ENCODE measurements at places on chromosomes 5 and 9. TPM values are rescaled to one million over a fixed set of nuclear protein-coding genes. Genes with fewer than 3 reads are reported as not detected.

DNA sequence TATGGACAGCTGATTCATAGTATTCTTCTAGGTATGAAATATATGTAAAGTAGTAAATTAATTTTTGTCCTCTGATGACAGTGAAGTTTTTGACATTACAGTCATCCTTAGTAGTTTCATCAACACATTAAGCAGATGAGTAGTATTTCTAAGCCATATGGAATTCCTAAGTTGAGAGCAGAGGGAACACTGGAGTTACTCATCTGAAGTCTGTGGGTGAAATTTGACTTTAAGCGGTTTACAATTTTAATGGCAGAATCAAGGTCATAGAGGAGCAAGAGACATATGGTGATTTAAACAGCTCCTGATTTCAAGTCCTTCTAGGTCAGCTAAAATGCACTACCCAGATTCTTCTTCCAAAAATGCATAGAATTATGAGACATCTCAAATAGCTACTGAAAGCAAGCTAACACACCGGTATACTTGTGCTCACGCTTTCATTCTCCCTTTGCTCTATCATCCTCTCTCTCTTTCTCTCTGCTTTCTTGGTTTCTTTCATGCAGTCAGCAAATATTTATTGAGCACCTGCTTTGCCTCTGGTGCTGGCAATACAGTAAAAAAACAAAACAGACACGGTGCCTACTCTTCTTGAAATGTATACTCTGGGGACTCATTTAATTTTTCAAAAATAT is 235.9 kb downstream of the FER start:
- no peak overlapping the region for H3K4me3 ChIP-seq
- peaks cover 35% of the 10 kb centered on the region for H3K36me3 ChIP-seq
- no peak overlapping the region for H3K27ac ChIP-seq
- H3K4me1 ChIP-seq = no peaks in the 10 kb centered on the region
- DNase-seq = no peak
- no peaks in the 10 kb centered on the region for H3K27me3 ChIP-seq

- H3K36me3 ChIP-seq = peaks cover 17% of the 10 kb centered on the region
- H3K4me1 ChIP-seq = peaks cover 71% of the 10 kb centered on the region
- DNase-seq = no peak
- no peaks in the 10 kb centered on the region for H3K27me3 ChIP-seq
These were observed 888 bp downstream of the RABGAP1 start for GRCh38 chr9:122941582-122942234.

DNA sequence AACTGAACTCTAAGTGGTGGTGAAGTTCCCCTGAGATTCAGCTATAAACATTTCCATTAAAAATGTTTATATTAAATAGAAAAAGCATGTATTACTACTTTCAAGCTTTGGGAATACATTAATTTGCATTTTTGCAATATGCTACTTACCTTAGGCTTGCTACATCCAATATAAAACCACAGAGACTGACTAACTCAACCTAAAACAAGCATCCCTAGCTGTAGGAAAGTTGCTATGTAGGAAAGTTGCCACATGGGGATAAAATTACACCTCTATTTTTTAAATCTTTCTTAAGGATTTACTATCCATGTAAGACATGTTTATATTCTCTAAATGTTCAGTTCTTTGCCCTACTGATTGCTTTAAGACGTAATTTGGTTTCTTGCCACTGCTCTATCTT is 12.8 kb downstream of the SCAMP1 start:
- no peak overlapping the region for H3K4me3 ChIP-seq
- H3K36me3 ChIP-seq = no peaks in the 10 kb centered on the region
- H3K27ac ChIP-seq = no peak overlapping the region
- H3K27me3 ChIP-seq = no peaks in the 10 kb centered on the region

- DNase-seq = no peak
- H3K4me3 ChIP-seq = no peak overlapping the region
- H3K4me1 ChIP-seq = peaks cover 11% of the 10 kb centered on the region
- no peak overlapping the region for H3K27ac ChIP-seq
- H3K27me3 ChIP-seq = peaks cover 59% of the 10 kb centered on the region
These were observed 159.3 kb upstream of the DAPK1 start for GRCh38 chr9:87338088-87338989.

GRCh38 chr5:153714798-153715197 is 224.3 kb downstream of the GRIA1 start:
- H3K27me3 ChIP-seq = no peaks in the 10 kb centered on the region
- H3K36me3 ChIP-seq = no peaks in the 10 kb centered on the region
- no peak overlapping the region for H3K27ac ChIP-seq
- no peak overlapping the region for H3K4me3 ChIP-seq
- peaks cover 5% of the 10 kb centered on the region for H3K4me1 ChIP-seq

- H3K27me3 ChIP-seq = no peaks in the 10 kb centered on the region
- no peak for DNase-seq
- no peak overlapping the region for H3K4me3 ChIP-seq
- no peak overlapping the region for H3K27ac ChIP-seq
- peaks cover 9% of the 10 kb centered on the region for H3K4me1 ChIP-seq
These were observed 137.6 kb downstream of the CCDC192 start for GRCh38 chr5:127840809-127841208.

GRCh38 chr5:167893271-167893670 is 398.2 kb upstream of the WWC1 start:
- DNase-seq = no peak
- H3K27ac ChIP-seq = peak overlapping the region; percentile 49
- H3K4me1 ChIP-seq = peaks cover 10% of the 10 kb centered on the region
- H3K27me3 ChIP-seq = no peaks in the 10 kb centered on the region

- H3K4me3 ChIP-seq = no peak overlapping the region
- H3K27ac ChIP-seq = no peak overlapping the region
- no peaks in the 10 kb centered on the region for H3K36me3 ChIP-seq
- DNase-seq = no peak
These were observed 1104.8 kb upstream of the C9orf72 start for GRCh38 chr9:28678097-28678496.

DNA sequence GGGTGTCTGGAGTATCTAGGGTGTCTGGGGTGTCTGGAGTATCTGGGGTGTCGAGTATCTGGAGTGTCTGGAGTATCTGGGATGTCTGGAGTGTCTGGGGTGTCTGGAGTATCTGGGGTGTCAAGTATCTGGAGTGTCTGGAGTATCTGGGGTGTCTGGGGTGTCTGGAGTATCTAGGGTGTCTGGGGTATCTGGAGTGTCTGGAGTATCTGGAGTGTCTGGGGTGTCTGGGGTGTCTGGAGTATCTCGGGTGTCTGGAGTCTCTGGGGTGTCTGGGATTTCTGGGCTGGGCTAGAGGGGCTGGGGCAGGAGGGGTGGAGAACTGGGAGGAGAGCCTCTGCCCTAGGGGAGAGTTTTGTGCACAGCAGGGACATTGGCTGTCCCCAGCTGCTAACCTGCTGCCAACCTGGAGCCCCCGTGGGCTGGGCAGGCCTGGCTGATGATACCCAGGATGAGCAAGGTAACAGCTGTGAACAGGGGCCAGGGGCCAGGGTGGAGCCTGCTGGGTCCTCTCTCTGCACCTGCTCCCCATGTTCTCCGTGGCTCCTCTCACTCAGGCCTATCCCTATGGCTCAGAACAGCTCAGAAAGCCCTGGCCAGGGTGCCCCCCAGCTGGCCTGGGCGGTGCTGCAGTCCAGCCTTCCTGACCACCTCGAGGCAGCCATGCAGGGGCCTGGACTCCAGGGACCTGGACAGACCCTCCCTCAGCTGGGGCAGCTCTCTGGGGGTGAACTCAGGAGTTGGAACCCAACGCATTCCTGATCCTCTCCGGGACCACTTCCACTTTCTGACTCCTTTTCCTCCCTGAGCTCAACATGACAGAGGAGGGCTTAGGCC is 29.9 kb downstream of the LHX3 start:
- H3K27me3 ChIP-seq = peaks cover 70% of the 10 kb centered on the region
- no peaks in the 10 kb centered on the region for H3K4me1 ChIP-seq
- no peak overlapping the region for H3K27ac ChIP-seq
- no peak overlapping the region for H3K4me3 ChIP-seq
- H3K36me3 ChIP-seq = no peaks in the 10 kb centered on the region

DNA sequence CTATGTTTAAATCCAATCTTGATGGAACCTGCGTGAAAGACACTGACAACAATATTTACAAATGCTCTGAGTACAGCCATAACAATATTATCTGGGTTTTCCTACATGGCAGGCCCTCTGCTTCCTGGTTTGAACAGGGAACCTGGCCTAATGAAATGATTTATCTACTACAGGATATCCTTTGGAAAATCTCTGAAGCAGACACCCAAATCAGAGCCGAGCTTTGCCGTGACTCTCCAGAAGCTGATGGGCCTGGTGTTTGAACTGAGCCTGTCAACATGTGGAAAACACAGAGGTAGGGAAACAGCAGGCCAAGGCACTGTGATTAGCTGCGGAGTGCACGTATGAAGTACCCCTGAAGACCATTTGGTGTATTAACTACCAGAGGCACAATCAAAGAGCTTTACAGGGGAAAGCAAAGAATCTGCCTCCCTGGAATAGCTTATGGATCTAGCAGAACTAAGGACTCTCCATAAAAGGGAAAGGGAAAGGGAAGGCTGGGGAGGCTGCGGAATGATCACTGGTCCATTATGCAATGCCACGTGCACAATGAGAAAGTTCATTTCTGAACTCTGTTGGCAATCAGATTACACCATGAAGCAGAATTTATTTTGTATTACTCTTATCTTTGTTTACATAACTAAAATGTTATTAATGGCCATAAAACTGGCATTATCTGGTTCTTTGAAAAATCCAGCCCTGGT is 321.9 kb downstream of the EBF1 start:
- no peaks in the 10 kb centered on the region for H3K36me3 ChIP-seq
- H3K4me1 ChIP-seq = peaks cover 55% of the 10 kb centered on the region
- no peak overlapping the region for H3K4me3 ChIP-seq
- no peaks in the 10 kb centered on the region for H3K27me3 ChIP-seq

GRCh38 chr5:73776405-73776804 is 150.4 kb downstream of the ARHGEF28 start:
- H3K4me1 ChIP-seq = no peaks in the 10 kb centered on the region
- H3K4me3 ChIP-seq = no peak overlapping the region
- no peaks in the 10 kb centered on the region for H3K27me3 ChIP-seq
- H3K36me3 ChIP-seq = no peaks in the 10 kb centered on the region
- DNase-seq = no peak

- peaks cover 14% of the 10 kb centered on the region for H3K4me1 ChIP-seq
- H3K27ac ChIP-seq = no peak overlapping the region
- no peaks in the 10 kb centered on the region for H3K36me3 ChIP-seq
- peak overlapping the region; percentile 64 for H3K4me3 ChIP-seq
- peaks cover 52% of the 10 kb centered on the region for H3K27me3 ChIP-seq
- no peak for DNase-seq
These were observed 1.1 kb upstream of the IL13 start for GRCh38 chr5:132656774-132657355.

The DBH gene
- not detected for total RNA-seq

The CTXN3 gene
- not detected for total RNA-seq

The CCL27 gene
- total RNA-seq = 0.41 TPM

The HINT2 gene
- total RNA-seq = 71.1 TPM

The PRDM9 gene
- total RNA-seq = not detected

The GOLGA1 gene
- 17.9 TPM for total RNA-seq

All from left ventricle myocardium inferior (tissue), 1 donor.